H7 (cell line): ENCODE measurements at places on chromosomes 3 and 15. TPM values are rescaled to one million over a fixed set of nuclear protein-coding genes. Genes with fewer than 3 reads are reported as not detected.

Gene HDAC11
- total RNA-seq: 11.7 and 14.7 TPM in 2 replicates

Gene TLR9
- total RNA-seq: not detected in 2 replicates

Gene ANKRD34C
- total RNA-seq: not detected in 2 replicates

GRCh38 chr15:71660501-71660900 lies 149.9 kb upstream of the NR2E3 start:
- DNase-seq: no peak

DNA sequence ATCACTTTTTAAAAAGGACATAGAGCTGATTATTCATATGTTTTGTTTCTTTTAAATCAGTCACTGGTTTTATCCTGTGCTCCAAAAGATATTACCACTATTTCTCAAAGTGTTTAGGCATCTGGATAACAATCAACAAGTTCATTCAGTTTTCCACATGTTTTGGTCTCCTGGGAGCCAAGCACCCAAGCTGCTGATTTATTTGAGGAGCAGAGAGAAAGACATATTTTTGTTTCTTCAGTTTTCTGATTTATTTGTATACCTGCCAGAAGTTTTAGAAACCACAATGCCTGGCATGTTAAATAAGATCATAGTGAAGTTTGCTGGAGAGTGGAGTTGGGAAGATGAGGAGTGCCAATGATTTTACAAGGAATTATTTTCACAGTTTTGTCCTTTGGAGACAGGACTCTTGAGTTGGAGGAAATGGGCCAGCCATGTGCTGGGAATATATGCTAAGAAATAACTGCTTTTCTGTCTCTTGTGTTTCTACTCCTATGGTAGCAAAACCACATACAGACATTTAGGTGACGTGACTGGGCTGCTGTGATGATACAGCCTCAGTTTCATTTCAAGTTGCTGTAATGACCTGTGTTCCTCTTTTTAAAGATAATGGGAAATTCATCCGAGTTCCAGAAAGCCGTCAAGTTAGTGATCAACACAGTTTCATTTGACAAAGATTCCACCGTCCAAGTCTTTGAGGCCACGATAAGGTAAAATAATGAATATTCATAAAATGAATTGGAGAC lies 11.7 kb downstream of the EDEM1 start:
- no peak for DNase-seq

- no peak for DNase-seq
These were observed 196.3 kb downstream of the MEIS2 start for GRCh38 chr15:36903922-36904556.
